ENCODE measurements at places on chromosomes 2 and 18.

DNA sequence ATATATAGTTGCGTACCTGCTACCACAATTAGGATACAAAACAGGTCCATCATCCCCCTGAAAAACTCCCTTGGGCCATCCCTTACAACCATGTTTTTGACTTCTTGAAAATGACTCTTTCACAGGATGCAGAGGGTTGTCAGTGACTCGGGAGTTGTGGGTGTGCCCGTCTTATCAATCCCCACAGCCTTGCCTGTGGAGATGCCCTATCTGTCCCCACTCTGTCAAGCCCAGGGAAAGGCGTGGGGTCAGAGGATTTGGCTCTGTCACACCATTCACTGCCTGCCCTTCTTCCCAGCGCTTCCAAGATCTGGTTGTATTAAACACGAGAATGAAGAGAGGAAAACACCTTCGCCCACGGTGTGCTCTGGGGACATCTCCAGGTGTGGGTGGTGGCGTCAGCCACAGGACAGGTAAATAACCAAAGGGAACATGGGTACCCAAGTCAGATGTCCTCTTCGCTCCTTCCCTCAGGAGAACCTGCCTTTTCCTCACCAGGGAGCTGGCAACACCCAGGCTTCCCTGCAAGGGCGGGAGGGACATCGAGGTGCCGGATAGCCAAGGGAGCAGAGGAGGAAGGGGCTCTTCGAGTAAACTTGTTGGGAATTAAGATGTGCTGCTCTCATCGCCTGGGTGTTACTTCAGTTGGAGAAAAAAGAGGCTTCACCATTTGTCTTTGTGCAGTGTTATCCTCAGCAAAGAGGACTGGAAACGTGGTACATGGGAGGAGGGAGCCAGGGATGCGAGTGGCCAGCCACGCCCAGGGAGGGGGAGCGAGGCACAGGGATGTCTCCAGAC, 100.3 kb downstream of the B3GNT2 start:
- DNase-seq, result no peak

DNA sequence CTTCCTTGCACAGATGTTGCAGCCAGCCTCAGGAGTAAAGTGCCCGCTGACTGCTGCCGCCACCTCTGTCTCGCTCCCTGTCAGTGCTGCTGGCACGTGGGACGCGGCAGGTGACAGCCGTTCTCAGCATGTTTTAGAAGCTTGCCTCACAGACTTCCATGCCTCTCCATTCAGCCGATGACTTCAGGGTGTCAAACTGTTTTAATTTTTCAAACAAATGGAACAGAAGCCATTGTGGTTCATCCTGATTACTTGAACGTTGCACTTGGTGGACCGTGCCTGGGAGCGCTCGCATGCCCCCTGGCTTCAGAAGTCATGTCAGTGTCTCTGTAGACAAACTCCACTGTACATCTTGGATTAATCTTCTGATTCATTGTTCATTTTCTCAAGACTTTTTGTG, 62.7 kb upstream of the EML6 start:
- no peak for DNase-seq

- DNase-seq, result no peak
Observed at GRCh38 chr2:48707466-48707865, 48.1 kb downstream of the LHCGR start.

GRCh38 chr2:56801770-56802169, 618.0 kb downstream of the CCDC85A start:
- no peak for DNase-seq

Data from activated naive CD4-positive, alpha-beta T cell treated with anti-CD3 and anti-CD28 coated beads, Interleukin-2, amount 50 U/mL, for 16 hours (primary cell).